Trophoblast cell (in vitro differentiated cells and primary cell): ENCODE measurements at places on chromosomes 6 and 20.
A peak's percentile ranks its signal among the peaks of the same experiment; 100 is the strongest.

GRCh38 chr6:146590492-146590891, 8.3 kb upstream of the ADGB start:
- DNase-seq, result peak; percentile 48

DNA sequence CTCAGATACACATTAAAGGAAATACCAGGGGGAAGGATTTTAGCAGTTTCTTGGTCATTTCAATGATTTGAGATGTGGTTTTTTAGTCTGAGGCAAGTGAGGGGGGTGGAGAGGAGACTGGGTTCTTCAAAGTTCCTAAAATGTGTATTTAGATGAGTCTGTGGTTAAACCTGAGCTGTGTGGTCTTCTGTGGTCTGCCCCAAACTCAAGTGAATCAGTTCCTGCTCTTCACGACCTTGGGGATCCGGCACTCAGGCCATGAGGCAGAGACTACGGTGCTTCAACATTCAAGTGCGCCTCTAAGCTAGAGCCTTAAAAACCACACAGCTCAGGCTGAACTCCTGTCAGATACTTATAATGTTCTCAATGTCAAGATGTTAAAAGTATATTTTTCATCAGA, 406.7 kb downstream of the LMBRD1 start:
- DNase-seq, result no peak

- no peak for DNase-seq
These were observed 5.2 kb upstream of the TREM1 start for GRCh38 chr6:41291717-41292116.

GRCh38 chr6:21748343-21749056, 154.9 kb downstream of the SOX4 start:
- DNase-seq, result no peak

GRCh38 chr20:33443512-33444239, at the start of gene SNTA1:
Gene SNTA1 (minus strand): TSS chr20:33443763. CDS start chr20:33443620, 143 bp downstream.
- peak; percentile 85 for DNase-seq

- DNase-seq, result peak; percentile 26
These were observed 3.8 kb downstream of the BCAS4 start for GRCh38 chr20:50798650-50799049.

DNA sequence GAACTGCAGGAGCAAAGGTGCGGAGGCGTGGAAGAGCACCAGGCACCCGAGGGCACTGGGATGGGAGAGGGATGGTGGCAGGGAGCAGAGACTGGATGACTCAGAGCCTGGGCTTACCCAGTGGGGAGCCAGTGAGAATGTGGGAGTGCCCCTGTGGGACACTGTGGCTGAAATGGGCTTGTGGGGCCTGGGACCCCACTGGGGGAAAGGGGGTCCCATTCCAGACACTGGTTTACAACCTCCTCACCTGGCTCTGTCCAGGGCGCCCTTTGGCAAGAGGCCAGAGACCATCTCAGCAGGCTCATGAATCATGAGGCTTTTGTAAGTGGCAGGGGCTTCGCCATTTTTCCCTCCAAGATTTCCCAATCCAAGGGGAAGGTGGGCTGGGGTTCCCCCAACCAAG, 124.0 kb upstream of the MAFB start:
- DNase-seq, result no peak

GRCh38 chr6:127868338-127868737, 32.5 kb downstream of the THEMIS start:
- DNase-seq, result no peak

GRCh38 chr6:1940381-1940780, 305.0 kb downstream of the GMDS start:
- no peak for DNase-seq

- no peak for DNase-seq
These were observed 116.1 kb upstream of the BACH2 start for GRCh38 chr6:90412538-90413369.

GRCh38 chr6:3285732-3286131, 27.0 kb downstream of the PSMG4 start:
- DNase-seq, result no peak

- no peak for DNase-seq
These were observed 57.7 kb upstream of the VSTM2L start for GRCh38 chr20:37845241-37845681.
